Left lobe of liver (tissue), 2 donors: ENCODE measurements at places on chromosomes 1 and 21. TPM values are rescaled to one million over a fixed set of nuclear protein-coding genes. Genes with fewer than 3 reads are reported as not detected.

GRCh38 chr1:175564119-175564518 lies 179.3 kb downstream of the TNR start:
- DNase-seq = no peak

DNA sequence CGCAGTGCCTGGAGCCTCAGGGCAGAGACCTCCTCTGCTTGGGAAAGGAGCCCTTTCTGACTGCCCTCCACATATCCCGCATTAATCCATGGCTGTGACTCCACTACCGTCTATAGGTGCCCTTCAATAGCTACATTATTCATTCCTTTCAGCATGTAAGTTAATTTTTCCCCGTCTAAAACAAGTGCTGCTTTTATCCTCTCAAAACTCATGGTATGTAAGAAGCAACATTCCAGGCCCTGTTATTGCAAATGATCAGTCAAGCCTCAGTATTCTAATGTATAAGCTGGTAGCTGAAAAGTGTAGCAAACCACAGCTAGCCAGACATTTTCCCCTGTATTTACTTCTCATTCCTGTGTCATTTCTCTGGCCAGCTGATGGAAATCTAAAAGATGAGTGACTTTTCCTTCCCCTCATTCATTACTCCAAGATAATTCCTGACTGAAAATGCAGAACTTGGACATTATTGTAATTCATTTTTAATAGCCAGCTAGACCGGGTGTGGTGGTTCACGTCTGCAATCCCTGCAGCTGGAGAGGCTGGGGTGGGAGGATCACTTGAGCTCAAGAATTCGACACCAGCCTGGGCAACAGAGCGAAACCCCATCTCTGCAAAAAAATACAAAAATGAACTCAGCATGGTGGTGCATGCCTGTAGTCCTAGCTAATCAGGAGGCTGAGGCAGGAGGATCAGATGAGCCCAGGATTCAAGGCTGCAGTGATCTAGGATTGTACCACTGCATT lies 88.5 kb upstream of the SOD1 start:
- no peak for DNase-seq

Gene ENTREP3
- 9.6 TPM for total RNA-seq

Gene ETNK2
- 213 TPM for total RNA-seq
